Left ventricle myocardium inferior (tissue), 1 donor: ENCODE measurements at places on chromosomes 1 and 21. TPM values are rescaled to one million over a fixed set of nuclear protein-coding genes. Genes with fewer than 3 reads are reported as not detected.

- no peaks in the 10 kb centered on the region for H3K36me3 ChIP-seq
- no peaks in the 10 kb centered on the region for H3K27me3 ChIP-seq
- peak overlapping the region; percentile 72 for H3K27ac ChIP-seq
- DNase-seq, result no peak
- H3K4me3 ChIP-seq, result no peak overlapping the region
Observed at GRCh38 chr1:27517301-27517700, 27.3 kb upstream of the WASF2 start.

GRCh38 chr1:28246427-28246832 is 10.5 kb downstream of the ATP5IF1 start:
- H3K4me1 ChIP-seq, result peaks cover 67% of the 10 kb centered on the region
- no peak for DNase-seq
- H3K27ac ChIP-seq, result peak overlapping the region; percentile 94
- no peaks in the 10 kb centered on the region for H3K36me3 ChIP-seq

DIO1 gene
- not detected for total RNA-seq

DNA sequence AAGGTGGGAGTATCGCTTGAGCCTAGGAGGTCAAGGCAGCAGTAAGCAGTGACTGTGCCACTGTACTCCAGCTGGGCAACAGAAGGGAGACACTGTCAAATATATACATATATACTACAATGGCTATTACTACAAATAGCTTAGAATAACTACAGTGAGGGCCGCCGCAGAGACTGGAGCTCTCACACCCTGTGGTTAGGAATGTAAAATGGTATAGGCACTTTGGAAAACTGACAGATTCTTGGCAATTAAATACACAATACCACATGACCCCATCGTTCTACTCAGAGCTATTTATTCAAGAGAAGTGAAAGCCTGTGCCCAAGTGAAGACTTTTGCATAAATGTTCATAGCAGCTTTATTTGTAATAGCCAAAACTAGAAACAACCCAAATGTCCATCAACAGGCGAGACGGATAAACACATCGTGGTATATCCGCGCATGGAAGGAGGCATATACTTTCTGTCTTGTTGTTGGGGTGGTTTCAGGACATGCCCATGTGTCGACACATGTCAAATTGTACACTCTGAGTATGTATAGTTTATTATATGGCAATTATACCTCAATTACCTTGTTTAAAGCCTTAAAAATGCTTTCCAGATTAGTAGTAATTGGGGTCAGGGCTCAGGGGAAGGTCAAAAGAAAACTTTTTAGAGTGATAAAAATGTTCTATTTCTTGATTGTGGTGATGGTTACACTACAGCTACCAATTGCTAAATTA is 123.4 kb downstream of the RIPK4 start:
- H3K36me3 ChIP-seq, result no peaks in the 10 kb centered on the region
- H3K27ac ChIP-seq, result no peak overlapping the region
- no peak overlapping the region for H3K4me3 ChIP-seq
- DNase-seq, result no peak

GJA4 gene
- total RNA-seq, result 27.0 TPM

CD160 gene
- total RNA-seq, result not detected
